ENCODE measurements at places on chromosomes 6 and 20.

DNA sequence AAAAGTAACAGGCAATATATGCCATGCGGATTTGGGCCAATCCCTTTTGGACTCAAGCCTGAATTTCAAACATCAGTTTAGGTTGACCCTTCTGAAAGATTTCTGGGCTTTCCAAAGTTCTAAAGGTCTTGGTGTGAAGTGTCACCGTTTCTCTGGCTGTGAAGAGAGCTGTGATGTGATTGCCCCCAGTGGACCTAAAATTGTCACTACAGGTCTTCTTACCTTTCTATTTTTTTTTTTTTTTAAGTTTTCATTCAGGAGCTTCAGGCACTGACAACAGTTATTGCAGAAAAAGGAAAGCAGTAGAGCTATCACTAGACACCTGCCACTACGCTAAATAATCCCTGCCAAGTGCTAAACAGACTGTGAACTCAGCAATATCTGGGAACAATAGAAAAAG, 75.7 kb upstream of the OPRM1 start:
- DNase-seq: no peak

DNA sequence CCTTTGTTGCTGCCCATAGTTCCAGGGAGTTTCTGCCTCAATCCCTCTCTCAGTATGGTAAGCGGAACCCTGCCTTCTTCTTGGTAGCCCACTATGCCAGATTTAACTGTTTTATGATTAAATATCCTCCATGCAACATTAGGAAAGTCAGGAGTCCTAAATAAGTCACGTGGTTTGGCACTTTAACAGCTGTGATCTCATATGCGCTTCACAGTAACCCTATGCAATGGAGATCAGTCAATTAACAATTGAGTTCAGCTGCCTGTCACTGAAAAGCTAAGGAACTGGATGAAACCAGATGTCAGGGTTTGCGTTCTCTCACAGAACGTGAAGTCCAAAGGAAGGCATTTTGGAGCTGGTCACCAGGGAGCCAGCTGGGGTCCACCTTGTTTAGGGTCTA, 81.6 kb downstream of the PSMB1 start:
- DNase-seq: no peak

DNA sequence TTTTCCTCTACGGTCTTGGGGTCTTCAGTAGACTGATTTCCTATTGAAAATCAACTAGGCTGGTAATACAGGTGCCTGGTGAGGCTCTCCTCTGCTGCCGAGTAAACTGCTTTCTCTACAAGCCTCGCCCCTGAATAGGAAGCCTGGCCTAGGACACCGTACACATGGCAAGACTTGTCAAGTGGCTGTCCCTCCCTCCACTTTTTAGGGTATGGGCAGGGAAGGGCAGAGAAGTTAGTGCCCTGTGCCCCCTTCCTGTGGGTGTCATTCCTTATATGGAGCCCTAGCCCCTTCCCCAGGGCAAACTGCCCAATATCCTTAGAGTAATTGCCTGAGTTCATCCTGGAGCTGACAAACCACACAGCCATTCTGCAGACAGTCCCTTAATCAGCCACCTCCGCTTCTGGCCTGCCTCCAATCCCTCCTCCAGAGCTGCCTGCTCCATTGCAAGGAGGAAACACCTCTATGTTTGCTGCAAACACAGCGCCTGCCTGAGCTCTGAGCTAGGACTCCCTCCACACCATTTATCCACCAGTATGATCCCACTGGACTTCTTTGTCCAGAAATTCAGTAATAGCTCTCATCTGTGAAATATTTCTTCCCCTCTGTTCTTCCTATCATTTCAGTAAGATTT, 93.1 kb downstream of the CHD6 start:
- no peak for DNase-seq

DNA sequence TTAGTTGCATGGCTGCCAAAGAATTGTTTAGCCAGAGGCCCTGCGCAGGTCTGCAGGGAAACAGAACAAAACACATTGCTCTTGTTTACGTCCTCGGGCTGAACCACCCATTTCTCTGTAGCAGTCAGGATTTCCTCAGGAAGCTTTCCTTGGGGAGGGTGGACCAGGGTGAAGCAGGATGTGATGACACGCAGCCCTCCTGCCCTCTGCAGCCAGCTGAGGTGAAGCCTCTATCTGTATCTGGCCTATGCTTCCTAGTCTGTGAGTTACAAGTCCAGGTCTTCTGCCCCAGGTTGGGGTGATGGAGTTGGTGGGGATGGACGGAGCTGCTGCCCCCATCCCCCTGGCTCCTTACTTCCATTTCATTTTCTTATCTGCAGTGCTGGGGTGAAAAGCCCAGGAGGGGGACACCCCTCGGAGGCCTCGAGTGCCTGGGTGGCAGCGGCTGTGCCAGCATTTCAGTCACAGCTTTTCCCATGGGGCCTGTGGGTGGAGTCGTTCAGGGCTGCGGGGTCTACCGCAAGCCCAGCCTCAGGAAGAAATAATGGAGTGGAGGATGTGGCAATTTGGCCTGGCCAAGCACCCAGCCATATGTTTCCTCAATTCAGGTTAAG, 24.9 kb downstream of the SASH1 start:
- no peak for DNase-seq

DNA sequence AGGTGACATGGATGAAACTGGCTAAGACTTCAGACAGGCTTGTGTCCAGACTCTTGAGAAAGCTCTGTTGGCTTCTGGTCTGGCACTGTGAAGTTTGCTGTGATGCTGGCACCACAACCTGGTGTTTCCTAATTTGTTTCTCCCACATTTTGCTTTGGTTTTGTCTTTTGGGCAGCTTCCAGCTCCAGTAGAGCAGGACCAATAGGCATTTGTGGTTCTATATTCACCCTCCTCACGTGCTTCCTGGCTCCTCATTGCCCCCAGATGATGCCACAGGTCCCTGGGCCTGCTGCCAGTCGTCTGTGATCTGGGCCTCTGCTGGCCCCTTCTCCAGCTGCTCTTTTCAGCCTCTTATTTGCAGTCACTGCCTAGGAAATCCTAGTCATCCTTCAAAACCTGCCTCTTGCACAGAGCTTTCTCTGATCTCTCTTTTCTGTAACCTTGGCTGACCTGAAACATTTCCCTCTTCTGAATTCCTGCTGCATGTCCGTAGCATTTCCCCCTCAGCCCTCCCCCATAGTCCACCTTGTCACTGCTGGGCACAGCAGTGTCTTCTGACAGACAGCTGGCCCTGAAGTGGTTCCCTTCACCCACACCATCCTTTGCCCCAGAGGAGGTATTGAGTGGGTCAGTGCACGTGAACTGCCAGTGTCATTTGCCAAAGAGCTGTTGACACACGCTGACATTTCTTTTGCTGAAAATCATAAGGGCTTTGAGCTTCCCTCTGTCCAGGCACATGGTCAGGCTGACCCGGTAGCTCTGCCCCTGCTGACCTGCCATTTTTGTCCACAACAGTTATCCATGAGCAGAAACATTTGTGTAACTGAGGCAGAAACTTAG, 63.0 kb downstream of the PTPN1 start:
- no peak for DNase-seq
